ENCODE measurements at places on chromosomes 6 and 20.

GRCh38 chr6:37519461-37519860 is 19.8 kb upstream of the CCDC167 start:
- DNase-seq, result no peak

GRCh38 chr20:45010399-45010828 is 44.1 kb downstream of the STK4 start:
- DNase-seq, result no peak

GRCh38 chr6:1297746-1298145 is 14.2 kb upstream of the FOXQ1 start:
- no peak for DNase-seq

- no peak for DNase-seq
Observed at GRCh38 chr6:153044295-153044694, 41.8 kb upstream of the MTRF1L start.

- DNase-seq, result no peak
Observed at GRCh38 chr20:4009309-4009708, 6.0 kb downstream of the RNF24 start.

GRCh38 chr6:134374491-134375219 is 56.7 kb upstream of the SGK1 start:
- no peak for DNase-seq

DNA sequence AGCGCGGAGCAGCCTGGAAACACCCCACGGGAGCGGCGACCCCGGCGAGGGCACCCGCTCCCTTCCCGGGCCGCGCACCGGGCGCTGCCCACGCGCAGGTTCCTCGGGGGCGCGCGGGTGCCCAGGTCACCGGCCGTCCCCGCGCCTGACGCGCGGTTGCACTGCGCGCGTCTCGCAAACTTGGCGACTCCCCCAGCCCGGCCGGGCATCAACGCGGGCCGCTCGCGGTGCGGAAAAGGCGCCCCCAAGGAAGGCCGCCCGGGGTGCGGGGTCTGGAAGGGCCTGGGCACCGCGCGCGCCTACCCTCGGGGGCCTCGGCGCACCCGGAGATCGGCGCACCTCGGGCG is 555 bp upstream of the ZBTB46 start:
- DNase-seq, result no peak

- peak; percentile 32 for DNase-seq
Observed at GRCh38 chr6:14918200-14918907, 327.5 kb upstream of the JARID2 start.

- DNase-seq, result no peak
Observed at GRCh38 chr6:7431313-7431673, 41.7 kb downstream of the RIOK1 start.

DNA sequence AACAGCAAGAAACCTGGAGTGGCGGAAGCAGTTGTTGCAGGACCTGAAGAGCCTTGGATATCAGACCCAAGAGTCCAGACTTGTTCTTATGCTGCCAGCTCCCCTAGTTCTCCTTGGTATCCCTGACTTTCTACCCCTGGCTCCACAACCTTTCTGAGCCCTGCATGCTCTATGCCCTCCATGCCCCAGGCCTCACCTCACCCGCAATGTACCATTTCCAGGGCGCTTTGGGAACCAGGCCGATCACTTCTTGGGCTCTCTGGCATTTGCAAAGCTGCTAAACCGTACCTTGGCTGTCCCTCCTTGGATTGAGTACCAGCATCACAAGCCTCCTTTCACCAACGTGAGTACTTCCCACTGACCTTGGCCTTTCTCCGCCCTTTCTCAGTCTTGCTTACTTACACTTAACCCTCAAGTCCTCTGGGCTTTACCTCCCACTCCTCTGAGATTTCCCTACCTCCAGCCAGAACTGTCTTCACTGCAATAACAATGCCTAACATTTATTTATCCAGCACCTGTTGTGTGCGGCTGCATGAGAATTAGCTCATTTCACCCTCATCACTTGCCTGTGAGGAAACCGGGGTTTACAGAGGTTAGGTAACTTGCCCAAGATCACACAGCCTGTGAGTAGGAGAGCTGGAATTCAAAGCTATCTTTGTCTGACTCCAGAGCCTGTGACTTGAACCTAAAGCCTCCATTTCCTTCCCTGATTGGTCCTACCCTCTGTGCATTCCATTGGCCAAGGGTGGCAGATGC is 2.3 kb downstream of the POFUT1 start:
- no peak for DNase-seq

DNA sequence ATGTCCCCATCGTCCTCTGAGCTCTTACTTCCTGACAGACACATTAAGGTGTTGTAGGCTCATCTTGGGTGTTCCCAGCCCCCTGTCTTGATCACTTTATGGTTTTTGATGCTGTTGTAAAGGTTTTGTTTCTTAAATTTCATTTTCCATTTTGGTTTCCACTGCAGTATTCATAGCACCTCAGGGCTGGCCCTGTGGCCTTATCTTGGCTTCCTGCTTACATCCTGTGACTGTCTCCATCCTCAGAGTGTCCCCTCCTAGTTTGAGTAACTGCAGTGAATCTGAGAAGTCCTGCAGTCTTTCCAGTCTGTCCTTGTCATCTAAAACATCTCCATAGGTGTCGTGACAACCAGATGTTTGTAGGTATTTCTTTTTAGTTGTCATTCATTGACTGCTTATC is 50.9 kb downstream of the JARID2 start:
- DNase-seq, result no peak

- peak; percentile 50 for DNase-seq
Observed at GRCh38 chr6:130843575-130844320, 16.5 kb downstream of the SMLR1 start.

GRCh38 chr6:20205722-20206161 is 6.5 kb downstream of the MBOAT1 start:
- no peak for DNase-seq

DNA sequence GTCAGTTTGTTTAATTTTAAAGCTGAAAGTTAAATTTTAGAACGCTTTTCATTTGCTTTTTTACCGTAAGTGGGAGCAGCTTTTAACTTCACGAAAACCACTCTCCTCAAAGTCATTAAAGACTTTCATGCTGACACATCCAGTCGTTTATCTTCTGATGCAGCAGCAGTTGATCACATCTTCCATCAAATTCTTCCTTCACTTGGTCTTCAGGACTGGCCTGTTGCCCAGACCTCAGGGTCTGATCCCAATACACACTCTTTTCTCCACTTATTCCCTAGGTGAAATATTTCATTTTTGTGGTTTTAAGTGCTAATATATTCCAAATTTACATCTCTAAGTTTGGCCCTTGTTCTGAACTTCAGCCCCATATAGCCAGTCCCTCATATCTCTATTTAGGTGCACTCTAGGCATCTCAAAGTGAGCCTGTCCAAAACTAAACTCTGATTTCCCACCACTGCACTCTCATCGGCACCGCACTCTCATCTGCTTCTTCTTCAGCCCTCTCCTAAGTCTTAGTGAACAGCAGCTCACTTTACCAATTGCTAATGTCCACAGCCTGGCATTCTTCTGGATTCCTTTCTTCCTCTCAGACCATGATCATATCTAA is 20.4 kb downstream of the AFDN start:
- DNase-seq, result no peak

GRCh38 chr20:1734269-1734858 is 76.8 kb upstream of the SIRPG start:
- no peak for DNase-seq

DNA sequence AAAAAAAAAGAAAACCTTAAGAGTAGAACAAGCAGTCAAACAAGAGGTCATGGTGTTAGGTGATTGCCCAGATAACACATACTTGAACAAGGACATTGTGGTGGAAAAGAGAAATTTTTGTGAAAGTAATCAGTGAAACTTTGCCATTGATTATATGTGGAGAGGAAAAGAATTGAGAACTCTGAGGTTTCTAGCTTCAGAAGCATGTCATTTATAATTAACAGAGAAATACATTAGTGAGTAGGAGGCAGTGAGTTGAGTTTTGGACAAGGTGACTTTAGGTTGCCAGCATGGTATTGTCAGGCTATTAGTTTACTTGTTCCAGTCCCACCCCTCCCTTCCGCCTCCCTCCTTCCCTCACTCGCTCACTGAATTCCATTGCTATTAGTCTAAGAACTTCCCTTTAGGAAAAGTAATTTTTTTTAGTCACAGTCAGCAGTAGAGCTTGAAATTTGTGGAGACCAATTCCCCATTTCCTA is 17.2 kb downstream of the TAB2 start:
- no peak for DNase-seq

DNA sequence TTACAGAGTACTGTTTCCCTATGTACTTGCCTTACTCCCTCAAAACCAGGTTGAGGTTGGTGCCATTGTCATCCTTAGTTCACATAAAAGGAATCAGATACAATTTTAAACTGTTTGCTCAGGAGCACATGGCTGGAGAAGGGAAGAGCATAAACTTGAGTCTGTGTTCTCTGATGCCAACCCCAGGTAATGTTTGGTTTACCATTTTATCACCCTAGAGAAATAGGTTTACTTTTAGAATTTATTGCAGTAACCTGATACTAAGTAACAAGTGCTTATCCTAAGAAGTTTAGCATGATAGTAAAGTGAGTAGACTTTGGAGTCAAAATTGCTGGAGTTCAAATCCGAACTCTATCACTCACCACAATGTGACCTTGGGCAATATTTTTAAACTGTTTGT is 86.3 kb downstream of the RFPL4B start:
- no peak for DNase-seq

- no peak for DNase-seq
Observed at GRCh38 chr6:36312854-36313648, 23.6 kb downstream of the BNIP5 start.

GRCh38 chr6:128005009-128005408 is 104.2 kb upstream of the THEMIS start:
- DNase-seq, result no peak

- no peak for DNase-seq
Observed at GRCh38 chr20:4973330-4974097, 27.8 kb downstream of the SLC23A2 start.

GRCh38 chr20:41123631-41124030 is 13.7 kb upstream of the PLCG1 start:
- DNase-seq, result no peak

DNA sequence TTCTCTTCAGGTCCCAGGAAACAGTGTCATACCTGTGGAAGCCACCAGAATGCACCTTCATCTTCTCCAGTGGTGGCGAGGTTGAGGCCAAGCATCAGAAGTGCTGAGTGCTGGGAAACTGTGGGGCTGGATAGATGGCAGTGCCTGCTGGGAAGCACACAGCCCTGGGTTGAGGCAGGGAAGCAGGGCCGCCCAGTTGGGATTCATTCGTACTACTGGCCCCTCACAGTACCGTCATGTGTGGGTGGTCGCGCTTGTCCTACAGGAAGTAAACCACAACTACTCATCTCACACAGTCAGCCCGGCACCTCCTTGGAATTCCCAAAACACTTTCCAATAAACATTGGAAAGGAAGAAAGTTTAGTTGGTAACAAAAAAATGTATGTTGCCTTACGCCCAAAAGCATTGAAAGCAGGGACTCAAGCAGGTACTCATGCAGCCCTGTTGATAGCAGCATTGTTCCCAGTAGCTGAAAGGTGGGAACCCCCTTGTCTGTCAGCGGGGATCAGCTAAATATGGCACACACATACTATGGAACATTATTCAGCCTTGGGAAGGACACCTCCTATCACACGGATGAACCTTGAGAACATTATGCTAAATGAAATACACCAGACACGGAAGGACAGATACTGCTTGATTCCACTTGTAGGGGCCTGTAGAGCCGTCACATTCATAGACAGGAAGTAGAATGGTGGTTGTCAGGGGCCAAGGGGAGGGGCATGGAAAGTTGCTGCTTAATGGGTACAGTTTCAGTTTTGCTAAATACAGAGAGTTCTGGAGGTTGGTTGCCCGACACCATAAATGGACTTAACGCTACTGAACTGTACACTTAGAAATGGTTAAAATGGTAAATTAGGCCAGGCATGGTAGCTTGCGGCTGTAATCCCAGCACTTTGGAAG is 162.7 kb downstream of the MTHFD1L start:
- no peak for DNase-seq

DNA sequence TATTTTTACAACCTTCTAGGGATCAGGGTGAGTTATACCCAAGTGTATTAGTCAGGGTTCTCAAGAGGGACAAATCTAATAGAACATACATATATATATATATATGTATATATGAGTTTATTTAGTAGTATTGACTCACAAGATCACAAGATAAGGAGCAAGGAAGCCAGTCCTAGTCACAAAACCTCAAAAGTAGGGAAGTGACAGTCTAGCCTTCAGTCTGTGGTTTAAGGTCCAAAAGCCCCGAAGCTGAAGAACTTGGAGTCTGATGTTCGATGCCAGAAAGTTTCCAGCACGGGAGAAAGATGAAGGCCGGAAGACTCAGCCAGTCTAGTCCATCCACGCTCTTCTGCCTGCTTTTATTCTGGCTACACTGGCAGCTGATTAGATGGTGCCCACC is 632.7 kb upstream of the AGPAT4 start:
- no peak for DNase-seq

GRCh38 chr20:51077686-51078060 is 54.8 kb upstream of the KCNG1 start:
- DNase-seq, result no peak

DNA sequence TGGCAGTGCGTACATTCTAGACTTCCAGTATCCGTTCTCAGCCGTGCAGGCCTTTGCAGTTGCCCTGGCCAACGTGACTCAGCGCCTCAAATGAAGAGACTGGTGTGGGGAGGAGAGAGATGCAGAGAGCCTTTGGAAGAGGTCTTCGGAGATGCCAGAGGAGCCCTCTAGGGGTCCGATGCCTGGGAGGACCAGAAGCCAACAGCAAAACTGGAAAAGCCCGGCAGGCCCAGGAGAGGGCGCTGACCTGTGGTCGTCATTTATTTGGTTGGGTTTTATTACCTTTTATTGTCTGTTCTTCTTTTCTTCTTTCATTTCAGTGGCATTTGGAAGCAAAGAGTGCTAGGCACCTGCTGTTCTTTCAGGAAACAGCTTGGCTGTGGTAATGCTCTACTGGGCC is 53.3 kb upstream of the TMEM181 start:
- peak; percentile 81 for DNase-seq

DNA sequence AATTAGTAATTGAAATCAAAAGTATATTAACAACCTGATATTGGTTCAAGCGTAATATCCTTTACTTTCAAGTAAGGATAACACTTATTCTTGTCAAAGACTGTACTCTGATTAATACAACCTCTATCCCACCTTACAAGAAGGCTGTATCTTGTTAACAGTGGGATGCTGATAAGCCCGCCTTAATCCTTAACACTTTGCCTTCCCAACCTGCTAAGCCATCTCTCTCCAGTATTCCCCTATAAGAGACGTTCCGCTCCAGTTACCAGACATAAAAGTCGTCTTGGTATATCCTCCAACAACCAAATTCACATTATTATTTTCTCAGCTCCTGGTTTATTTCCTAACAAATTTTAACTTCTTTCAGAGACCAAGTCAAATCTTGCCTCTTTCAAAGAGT is 2.0 kb downstream of the BTBD9 start:
- peak; percentile 68 for DNase-seq

Data from neural progenitor cell (in vitro differentiated cells).